ENCODE measurements at places on chromosomes 1 and 21.

- no peak for DNase-seq
Measured at GRCh38 chr1:244614113-244614836, 38.7 kb upstream of the DESI2 start.

GRCh38 chr1:8382051-8382505 is 64.2 kb downstream of the SLC45A1 start:
- DNase-seq = no peak

GRCh38 chr21:32424674-32425073 is 12.2 kb downstream of the EVA1C start:
- no peak for DNase-seq

DNA sequence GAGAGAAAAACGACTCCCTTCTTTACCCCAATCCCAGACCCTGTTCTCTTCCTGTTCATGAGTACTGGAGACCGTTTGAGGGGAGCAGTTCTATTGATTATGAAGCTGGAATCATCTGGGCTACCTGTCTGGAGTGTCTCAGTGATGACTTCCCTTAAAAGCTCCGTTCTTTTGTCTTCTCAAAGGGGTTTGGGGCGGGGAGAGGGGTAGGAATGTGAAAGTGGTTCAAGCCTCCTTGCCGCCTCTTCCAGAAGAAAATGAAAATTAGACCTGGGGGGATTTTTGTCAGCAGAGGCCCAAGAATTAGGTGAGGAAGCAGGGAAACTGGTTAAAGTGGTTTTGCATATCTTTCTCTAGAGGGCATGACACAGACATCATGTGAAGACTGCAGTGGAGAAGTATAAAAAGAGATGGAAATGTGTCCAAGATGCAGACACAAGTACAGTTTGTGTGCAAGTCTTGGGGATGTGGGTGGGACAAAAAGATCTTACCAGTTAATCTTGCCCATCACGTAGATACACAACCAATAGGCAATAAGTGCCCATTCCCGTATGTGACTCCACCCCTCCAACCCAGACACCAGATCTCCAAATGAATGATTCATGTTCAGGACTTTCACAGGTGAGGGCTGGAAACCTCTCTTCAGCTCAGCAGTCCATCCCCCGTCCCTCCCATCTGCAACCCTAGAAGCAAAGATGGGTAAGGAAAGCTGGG is 470 bp upstream of the MTMR11 start:
- DNase-seq = no peak

- no peak for DNase-seq
Measured at GRCh38 chr1:10830961-10831668, 34.7 kb upstream of the CASZ1 start.
